Nasal cavity respiratory epithelium epithelial cell of viscerocranial mucosa (primary cell): ENCODE measurements at places on chromosomes 3 and 15. TPM values are rescaled to one million over a fixed set of nuclear protein-coding genes. Genes with fewer than 3 reads are reported as not detected.

Gene OXTR
- 0.36 and 0.68 TPM in 2 replicates for total RNA-seq

Gene TIGIT
- total RNA-seq, result not detected in 2 replicates

Gene SPATA12
- not detected in 2 replicates for total RNA-seq

Gene TMEM207
- total RNA-seq, result not detected in 2 replicates

Gene GOLGA6L2
- total RNA-seq, result not detected in 2 replicates
